ENCODE measurements at places on chromosomes 16 and 17.
A peak's percentile ranks its signal among the peaks of the same experiment; 100 is the strongest.

- H3K27ac ChIP-seq: peak overlapping the region; percentile 54
- no peak for DNase-seq
- no peaks in the 10 kb centered on the region for H3K27me3 ChIP-seq
These were observed 53.4 kb downstream of the GRB2 start for GRCh38 chr17:75352079-75352569.

DNA sequence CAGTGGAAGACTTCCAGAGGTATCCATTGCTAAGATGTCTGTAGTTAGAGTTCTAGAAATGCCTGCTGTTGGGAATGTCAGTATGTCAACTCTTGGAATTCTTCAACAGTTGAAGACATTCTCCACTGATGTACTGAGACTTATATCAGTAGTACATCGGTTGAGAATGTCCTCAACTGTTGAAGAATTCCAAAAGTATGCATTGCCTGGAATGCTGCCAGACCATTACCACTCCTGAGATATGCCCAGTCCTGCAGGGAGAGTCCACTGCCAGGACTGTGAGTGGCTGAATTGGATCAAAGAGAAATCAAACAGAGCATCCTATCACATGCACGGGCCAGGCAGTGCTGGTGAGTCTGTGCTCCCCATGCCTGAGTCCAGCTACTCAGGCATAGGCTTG, 42.0 kb downstream of the IL21R start:
- H3K4me1 ChIP-seq: peaks cover 30% of the 10 kb centered on the region
- no peak overlapping the region for H3K27ac ChIP-seq
- H3K4me3 ChIP-seq: no peak overlapping the region
- no peaks in the 10 kb centered on the region for H3K27me3 ChIP-seq

- H3K27me3 ChIP-seq: no peaks in the 10 kb centered on the region
- H3K4me3 ChIP-seq: peak overlapping the region; percentile 68
- H3K36me3 ChIP-seq: peaks cover 4% of the 10 kb centered on the region
- no peak overlapping the region for H3K27ac ChIP-seq
- no peak for DNase-seq
These were observed 1.3 kb upstream of the PER1 start for GRCh38 chr17:8153525-8153956.

- no peak overlapping the region for H3K27ac ChIP-seq
- H3K4me1 ChIP-seq: no peaks in the 10 kb centered on the region
- no peaks in the 10 kb centered on the region for H3K36me3 ChIP-seq
- DNase-seq: no peak
- H3K4me3 ChIP-seq: no peak overlapping the region
- H3K27me3 ChIP-seq: no peaks in the 10 kb centered on the region
These were observed 316.4 kb upstream of the MYOCD start for GRCh38 chr17:12349297-12349696.

DNA sequence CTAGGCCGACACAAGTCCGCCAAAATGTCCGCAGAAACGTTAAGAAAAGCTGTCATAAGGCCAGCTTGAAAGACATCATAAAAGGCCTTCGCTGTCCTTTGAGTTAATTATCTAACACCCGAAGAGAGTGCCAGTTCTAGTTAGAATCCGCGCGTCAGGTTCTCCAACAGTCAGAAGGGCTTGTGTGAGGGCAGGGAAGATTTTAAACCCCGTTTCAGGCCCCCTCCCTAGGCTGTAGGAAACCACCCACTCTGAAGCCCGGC, 729 bp upstream of the CLTC start:
- H3K4me1 ChIP-seq: peaks cover 36% of the 10 kb centered on the region
- no peak for DNase-seq
- H3K27ac ChIP-seq: peak overlapping the region; percentile 99
- peak overlapping the region; percentile 99 for H3K4me3 ChIP-seq

DNA sequence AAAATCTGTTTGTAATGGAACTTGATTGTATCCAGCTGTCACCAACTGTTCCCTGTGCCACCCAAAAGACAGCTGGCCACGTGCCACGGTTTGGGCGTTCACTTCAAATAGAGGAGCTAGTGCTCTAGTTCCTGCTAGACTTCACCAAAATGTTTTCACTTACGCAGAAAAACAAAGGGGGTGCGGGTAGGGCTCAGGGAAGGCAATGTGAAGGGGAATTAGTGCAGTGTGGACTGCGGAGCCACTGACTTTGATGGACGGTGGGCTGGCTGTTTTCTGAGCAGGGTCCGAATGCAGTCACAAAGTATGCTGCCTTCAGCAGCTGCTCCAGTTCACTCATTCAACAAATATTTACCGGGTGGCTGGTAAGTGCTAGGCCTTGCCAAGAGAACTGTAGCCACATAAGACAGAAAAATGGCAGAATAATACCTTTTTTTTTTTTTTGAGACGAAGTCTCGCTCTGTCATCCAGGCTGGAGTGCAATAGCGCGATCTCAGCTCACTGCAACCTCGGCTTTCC, 7.6 kb upstream of the CYTH1 start:
- peaks cover 24% of the 10 kb centered on the region for H3K4me1 ChIP-seq
- H3K27ac ChIP-seq: peak overlapping the region; percentile 74
- H3K4me3 ChIP-seq: peak overlapping the region; percentile 18
- no peaks in the 10 kb centered on the region for H3K27me3 ChIP-seq
- no peak for DNase-seq

- no peak overlapping the region for H3K4me3 ChIP-seq
- H3K36me3 ChIP-seq: no peaks in the 10 kb centered on the region
- H3K27ac ChIP-seq: no peak overlapping the region
- no peaks in the 10 kb centered on the region for H3K4me1 ChIP-seq
These were observed 183.5 kb upstream of the ANKFN1 start for GRCh38 chr17:55969562-55970324.
